ENCODE measurements at places on chromosomes 12 and 14.

DNA sequence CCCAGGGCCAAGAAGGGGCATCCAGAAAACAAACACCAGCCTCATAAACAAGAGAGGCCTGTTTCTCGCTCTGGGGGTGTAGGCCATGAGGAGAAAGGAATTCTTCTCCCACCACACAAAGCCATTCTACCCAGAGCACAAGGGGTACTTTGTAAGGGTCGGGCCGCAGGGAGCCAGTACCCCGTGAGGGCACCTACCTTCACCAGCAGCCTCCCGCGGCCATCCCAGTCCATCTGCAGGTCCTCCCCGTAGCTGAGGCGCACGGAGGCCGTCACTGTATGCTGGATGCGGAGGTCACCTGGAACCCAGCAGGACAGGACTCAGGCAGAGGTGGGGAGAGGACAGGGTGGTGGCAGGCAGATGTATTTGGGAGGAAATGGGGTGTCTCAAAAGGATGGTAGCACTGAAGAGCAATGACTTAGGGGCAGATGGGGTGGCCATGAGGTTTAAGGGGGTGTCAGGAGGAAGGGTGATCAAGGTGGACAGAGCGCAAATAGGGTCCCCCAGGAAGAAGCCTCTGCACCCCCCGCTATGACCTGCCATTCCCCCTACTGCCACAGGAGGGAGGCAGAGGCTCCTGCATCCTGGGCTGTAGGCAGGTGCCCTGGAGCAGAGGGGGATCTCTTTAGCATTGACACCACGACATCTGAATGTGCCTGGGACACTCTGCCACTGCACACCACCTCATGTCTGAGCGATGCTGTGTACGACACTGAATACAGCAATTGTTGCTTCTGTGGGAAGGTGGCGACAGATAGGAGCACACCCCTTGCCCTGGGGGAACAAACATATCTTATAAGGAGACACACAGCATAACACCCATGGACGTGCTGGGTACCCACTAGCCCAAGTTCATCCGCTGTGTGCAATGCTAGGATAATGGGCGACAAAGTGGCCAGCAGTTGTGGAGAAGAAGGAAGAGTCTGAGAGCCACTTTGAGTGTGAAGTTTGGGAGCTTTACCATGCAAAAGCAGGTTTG, 61.4 kb downstream of the VWF start:
- DNase-seq = peak; percentile 61

- DNase-seq = no peak
Observed at GRCh38 chr14:64604001-64604400, 54.2 kb downstream of the PPP1R36 start.

DNA sequence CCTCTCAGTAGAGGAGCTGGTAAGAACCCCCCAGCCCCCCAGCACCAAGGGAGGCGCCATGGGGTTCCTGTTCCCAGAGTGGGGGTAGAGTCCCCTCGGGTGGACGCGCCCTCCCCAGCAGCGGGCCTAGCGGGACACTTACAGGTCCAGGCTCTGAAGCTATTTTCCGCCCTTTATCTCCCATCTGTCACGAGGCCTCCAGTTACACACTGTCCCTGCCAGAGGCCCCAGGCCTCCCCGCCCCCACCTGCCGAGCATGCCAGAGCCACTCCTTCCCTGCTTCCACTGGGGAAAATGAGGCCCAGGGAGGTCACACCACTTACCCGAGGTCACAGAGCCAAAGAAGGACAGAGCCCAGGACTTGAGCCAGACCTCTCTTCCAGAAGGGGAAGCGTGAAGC, 3.1 kb downstream of the C14orf180 start:
- DNase-seq = no peak

GRCh38 chr14:61510736-61511557, 184.4 kb upstream of the HIF1A start:
- no peak for DNase-seq

DNA sequence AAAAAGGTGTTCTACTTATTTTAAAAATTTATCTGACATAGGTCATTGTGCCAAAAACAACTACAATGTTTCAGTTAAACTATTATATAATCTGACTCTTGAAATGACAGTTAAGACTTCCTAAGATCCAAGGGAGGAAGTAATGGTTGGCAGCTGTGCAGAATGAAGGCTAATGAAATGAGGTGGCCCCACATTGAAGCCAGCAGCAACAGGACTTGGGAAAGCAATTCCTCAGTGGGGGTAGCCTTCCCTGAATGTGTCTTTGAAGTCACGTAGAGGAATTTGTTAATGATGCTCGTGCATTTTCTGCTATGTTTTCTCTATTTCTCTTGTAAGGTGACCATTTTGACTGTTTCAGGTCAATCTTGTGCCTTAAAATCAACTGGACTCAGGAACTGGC, 162.4 kb upstream of the DAAM1 start:
- no peak for DNase-seq

GRCh38 chr12:5248230-5248629, 183.7 kb upstream of the NTF3 start:
- no peak for DNase-seq

DNA sequence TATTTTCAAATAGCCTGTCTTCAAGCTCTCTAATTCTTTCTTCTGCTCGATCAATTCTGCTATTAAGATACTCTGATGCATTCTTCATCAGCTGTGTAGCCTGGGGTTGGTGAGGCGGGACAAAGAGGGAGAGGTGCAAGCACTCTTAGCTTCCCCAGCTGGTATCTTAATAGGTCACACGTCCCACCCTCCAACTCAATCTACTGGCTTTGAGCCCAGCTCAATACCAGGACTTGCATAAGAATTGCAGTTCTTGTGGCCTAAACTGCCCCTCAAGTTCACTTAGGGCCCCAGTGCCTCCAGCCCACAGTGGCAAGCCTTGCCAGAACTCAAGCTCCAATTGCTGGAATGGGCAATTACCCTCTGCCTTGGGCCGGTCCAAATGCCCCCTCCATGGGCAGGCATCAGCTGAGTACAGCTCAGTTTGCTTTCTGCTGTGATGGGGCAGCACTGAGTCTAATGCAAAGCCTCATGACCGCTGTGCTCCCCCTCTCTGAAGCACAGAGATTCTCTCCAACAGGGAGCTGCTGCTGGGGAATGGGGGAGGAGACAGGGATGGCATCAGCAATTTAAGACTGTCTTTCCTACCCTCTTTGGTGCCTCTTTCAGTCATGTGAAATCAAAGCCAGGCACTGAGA, 5.6 kb upstream of the SPATA7 start:
- no peak for DNase-seq

DNA sequence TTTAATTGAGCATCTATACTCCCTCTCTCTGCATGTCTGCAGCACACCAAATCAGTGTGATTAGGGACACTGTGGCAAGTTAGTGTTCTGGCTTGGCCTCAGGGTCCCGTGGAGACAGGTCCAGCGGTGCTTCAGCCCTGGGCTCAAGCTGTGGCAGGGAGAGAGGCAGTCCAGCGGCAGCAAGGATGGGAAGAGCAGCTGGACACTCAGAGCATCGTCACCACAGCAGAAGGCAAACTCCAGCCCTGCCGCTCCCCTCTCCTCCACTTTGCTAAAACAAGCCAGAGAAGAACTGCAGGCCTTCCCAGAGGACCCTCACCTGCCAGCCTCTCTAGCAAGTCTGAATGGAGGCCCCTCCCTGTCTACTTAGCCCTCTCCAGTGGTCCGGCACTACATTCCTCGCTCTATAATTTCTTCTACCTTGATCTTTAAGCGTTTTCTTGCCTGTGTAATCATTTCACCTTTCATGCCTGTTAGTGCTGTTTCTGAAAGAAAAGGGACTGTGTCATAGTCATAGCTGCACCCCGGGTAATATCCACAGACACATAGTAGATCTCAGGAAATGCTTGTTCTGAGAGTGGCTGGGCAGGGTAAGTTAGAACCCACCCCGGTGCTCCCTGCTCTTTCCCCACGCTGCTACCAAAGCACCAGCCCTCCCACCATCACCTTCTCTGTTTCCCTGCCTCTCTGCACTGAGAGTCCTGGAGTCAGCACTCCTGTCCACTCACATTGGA, 22.1 kb downstream of the ZFP36L1 start:
- no peak for DNase-seq

DNA sequence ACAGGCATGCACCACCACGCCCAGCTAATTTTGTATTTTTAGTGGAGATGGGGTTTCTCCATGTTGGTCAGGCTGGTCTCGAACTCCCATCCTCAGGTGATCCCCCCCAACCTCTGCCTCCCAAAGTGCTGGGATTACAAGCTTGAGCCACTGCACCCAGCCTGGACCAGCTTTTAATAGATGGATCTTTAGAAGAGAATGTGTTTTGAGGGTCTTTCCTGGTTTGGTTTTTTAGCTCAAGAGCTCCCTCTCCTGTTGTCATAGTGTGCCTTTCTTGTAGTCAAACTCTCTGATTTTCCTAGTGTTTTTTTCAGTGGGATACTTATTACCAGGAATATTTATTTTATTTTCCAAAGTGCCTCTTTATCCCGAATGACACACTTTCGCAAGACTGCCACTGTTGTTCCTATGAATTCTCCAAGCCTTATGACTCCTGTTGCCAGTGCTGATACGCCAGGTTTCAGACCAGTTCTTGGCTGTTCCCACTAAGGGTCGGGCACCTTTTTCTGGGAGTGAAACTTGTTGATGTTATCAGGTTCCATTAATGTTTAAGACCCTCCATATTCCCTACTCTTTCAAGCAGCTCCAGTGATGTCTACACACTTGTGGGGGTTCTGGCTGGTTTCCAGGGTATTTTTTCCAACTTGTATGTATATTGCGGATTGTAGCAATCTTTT, 31.5 kb upstream of the LIMA1 start:
- peak; percentile 6 for DNase-seq

DNA sequence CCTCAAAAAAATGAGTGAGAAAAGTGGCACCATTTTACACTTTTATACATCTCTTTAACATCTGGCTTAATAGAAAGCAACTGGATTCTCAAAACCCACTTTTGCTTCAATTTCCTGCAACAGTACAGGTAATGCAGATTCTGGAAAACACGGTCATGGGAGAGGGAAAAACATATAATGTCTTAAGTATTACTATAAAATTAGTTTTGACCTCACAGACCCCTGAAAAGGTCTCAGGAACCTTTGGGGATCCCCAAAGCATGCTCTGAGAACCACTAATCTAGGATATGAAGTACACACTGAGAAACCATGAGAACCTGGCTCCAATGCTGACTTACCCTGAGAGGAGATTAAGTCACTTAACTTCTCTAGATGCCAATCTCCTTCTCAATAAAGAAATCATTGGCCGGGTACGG, 64.7 kb downstream of the PPP2R5E start:
- no peak for DNase-seq

- DNase-seq = no peak
Observed at GRCh38 chr14:34256223-34256622, 205.8 kb downstream of the SPTSSA start.

DNA sequence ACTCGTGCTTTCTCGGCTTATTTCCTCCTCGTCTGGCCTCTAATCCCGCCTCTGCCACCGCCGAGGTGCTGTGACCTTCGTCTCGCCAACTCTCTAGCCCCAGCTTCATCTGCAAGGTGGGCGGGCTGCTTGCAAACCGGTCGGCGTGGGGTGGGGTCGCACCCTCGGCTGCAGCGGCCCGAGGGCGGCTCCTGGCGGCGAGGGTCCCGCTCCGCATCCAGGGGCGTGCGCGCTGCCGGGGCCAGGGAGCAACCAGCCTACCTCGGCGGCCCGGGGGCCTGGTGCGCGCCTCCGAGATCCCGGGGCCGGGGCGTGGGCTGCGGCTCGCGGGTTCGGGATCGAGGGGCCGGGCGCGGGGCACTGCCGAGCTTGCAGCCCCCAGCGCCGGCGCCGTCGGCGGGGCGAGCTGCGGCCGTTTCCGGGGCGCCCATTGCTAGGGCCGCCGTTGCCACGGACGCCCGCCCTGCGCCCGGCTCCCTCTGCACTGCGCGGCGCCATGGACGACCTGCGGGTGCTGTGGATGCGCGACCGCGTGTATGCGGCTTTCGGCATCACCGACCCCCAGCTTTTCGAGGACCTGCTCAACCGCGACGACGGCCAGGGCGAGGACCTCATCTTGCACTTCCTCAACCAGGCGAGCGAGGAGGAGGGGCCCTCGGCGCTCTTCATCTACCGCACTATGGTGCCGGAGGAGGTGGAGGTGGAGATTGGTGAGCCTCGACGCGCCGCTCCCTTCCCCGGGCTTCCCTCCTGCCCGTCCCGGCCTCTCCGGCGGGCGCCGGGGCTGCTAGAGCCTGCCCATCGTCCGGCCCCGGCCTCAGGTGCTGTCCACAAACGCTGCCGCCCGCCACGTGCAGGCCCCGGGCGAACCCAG, at the start of gene DNAH10:
Gene DNAH10 (plus strand): TSS at position 461 of the 874 bp plus-strand sequence. CDS start 36 bp downstream, at position 497.
- peak; percentile 40 for DNase-seq

DNA sequence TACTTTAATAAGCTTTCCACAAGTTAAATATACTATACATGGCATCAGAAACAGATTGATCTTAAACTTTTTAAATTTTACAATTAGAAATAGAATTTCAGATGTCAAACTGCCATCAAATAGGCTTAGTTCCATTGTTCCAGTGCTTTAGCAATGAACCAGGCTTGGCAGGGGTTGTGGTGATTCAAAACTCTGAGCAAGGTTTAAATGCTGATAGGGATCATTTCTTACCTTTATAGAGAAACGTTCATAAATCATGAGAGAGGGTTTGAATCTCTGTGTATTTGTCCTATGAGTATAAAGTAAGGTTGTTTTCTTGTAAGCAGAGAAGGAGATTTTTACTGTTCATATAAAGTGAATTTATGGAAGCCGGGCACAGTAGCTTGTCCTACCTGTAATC, 794.5 kb upstream of the TBX3 start:
- DNase-seq = no peak

All from NCI-H2171 (cell line).